ENCODE measurements at places on chromosomes 16 and 17. TPM values are rescaled to one million over a fixed set of nuclear protein-coding genes. Genes with fewer than 3 reads are reported as not detected.

The ASPA gene
- total RNA-seq = 0.55 TPM

The ENO3 gene
- total RNA-seq = 2.4 TPM

The HSD17B1 gene
- total RNA-seq = 1.3 TPM

The UBE2O gene
- total RNA-seq = 10.4 TPM

The HBQ1 gene
- total RNA-seq = not detected

The PMP22 gene
- total RNA-seq = 5.8 TPM

The TSNAXIP1 gene
- 0.89 TPM for total RNA-seq

The OSBPL7 gene
- total RNA-seq = 9.8 TPM

- no peak for DNase-seq
These were observed 121.9 kb downstream of the DNAH3 start for GRCh38 chr16:21028728-21029127.

- no peak for DNase-seq
These were observed 666.2 kb downstream of the TOX3 start for GRCh38 chr16:51880776-51881175.

DNA sequence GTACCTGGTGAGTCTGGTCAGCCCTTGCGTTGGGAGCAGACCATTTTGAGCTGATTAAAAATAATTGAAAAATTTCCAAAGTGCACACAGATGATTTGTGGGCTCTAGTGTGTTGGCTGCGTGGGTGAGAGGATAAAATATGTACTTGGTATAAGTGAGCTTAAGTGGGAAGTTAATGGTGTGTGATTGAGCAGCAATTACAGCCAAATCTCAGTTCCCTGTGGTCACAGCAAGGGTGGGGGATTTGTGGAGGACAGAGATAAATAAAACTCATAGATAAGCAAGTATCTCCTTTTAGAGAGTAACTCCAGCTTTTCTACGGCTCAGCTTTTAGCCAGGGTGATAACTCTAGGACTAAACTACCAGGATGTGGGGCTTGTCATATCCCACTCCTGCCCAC lies 390.4 kb downstream of the UTP18 start:
- no peak for DNase-seq

GRCh38 chr16:23516366-23517137 lies 6.3 kb upstream of the GGA2 start:
- DNase-seq = no peak

- peak; percentile 98 for DNase-seq
These were observed at the start of gene PPL for GRCh38 chr16:4936991-4937781. Gene PPL, minus strand, starts transcription at chr16:4937148. Its CDS starts 103 bp downstream, at chr16:4937045.

GRCh38 chr17:17348872-17349723 lies 45.9 kb downstream of the NT5M start:
- peak; percentile 31 for DNase-seq

- peak; percentile 82 for DNase-seq
These were observed at the start of gene COG4 for GRCh38 chr16:70523076-70523742. Gene COG4, minus strand, starts transcription at chr16:70523554. Its CDS starts 11 bp downstream, at chr16:70523543.

GRCh38 chr16:64269756-64270155 lies 852.1 kb downstream of the CDH11 start:
- no peak for DNase-seq

- no peak for DNase-seq
These were observed 50.8 kb downstream of the SOCS1 start for GRCh38 chr16:11205065-11205699.

DNA sequence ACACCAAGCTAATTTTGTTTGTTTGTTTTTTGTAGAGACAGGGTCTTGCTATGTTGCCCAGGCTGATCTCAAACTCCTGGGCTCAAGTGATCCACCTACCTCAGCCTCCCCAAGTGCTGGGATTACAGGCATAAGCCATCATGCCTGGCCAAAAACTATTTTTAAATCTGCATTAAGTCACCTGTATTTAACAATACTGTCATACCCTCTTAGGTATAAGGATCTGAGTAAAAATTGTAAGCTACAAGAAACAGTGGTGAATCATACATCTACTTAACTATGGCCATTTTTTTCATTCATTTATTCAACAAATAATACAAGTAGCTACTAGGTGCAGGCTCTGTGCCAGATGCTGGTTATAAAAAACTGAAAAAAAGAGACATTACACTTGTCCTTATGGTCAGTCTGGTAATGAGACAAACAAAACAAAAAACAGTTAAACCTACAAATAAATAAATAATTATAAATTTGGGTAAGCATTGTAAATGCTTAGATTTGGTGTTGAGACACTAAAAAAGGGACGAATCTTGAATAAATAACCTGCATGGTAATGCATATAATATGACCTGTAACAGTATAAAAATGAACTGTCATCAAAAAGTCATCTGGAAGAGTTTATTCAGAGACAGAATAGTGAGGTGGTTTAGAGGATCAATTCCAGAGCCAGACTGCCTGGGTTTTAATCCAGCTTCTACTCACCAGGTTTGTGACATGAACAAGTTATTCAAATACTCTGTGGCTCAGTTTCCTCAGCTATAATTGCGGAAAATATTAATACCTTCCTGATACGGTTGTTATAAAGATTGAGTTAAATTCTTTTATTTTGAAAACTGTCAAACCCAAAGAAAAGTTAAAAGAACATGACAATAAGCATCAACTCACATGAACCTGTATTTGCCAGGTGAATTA lies 26.8 kb downstream of the BRIP1 start:
- DNase-seq = no peak

- DNase-seq = no peak
These were observed 2.5 kb downstream of the ITGAD start for GRCh38 chr16:31395647-31396046.

GRCh38 chr16:5615868-5616642 lies 518.5 kb upstream of the EEF2KMT start:
- DNase-seq = peak; percentile 58

DNA sequence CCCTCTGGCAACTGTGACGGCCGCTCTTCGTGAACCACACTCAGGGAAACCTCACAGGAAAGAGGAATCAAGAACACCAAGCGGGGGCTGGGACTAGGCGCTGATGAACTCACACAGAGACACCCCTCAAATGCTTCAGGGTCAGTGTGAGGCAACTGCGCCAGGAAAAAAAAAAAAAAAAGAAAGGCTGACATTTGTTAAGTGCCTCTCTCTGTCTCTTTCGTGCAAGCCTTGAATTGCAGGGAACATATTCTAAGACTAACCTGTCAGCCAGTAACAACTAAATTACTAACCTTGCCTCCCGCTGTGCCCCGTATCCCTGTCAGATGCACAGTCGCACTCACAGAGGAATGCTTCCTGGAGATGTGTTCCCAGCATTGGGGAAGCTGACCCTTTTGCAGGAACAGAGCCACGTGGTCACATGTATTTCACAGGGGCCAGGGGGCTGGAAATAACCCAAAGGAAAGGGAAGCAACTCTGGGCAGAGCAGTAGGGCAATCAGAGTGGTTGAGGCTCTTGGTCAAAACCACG lies 247.8 kb downstream of the XYLT1 start:
- DNase-seq = no peak

DNA sequence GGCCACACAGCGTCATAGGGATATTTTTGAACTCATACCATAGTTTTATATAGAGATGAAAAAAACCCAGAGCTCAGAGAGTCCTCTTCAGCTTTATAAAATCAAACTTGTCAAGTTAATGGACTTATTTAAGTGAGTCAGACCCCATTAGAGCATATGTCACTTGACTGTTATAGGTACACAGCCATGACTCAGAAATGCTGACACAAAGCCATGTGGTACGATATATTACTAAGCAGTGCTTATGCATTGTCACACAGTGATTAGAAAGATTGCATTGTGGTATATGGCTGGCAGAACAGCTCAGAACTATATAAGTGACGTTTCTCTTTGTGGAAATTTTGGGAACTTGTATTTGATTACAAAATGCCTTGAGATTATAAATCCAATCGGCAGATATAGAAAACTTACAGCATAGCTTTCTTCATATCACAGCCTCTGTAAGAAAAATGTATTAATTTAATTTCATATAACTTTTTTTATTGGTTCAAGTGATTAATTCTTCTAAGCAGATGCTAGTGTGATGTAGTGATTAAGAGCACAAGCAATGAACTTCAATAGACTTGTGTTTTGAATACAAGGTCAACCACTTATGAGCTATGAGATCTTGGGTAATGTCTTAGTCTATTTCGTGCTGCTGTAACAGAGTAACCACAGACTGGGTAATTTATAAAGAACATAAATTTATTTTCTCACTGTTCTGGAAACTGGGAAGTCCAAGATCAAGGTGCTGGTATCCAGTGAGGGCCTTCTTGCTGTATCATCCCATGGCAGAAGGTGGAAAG lies 25.8 kb upstream of the GINS3 start:
- no peak for DNase-seq

GRCh38 chr16:46748775-46749705 lies 896 bp upstream of the MYLK3 start:
- DNase-seq = no peak

DNA sequence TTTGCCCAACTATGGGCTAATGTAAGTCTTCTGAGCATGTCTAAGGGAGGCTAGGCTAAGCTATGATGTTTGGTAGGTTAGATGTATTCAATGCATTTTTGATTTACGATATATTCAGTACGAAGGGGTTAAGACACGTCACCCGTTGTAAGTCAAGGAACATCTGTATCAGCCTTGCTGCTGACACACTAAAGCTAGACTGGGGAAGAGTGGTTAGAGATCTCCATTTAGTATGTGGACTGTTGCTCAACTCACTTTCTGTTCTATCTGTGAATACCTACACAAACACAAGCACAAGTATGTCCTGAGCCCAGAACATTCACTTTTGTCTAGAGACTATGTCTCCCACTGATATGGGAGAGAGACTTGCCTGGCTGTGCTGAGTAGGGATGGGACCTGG lies 71.5 kb downstream of the VMP1 start:
- no peak for DNase-seq

GRCh38 chr16:72036098-72036497 lies 18.2 kb upstream of the HP start:
- DNase-seq = no peak

DNA sequence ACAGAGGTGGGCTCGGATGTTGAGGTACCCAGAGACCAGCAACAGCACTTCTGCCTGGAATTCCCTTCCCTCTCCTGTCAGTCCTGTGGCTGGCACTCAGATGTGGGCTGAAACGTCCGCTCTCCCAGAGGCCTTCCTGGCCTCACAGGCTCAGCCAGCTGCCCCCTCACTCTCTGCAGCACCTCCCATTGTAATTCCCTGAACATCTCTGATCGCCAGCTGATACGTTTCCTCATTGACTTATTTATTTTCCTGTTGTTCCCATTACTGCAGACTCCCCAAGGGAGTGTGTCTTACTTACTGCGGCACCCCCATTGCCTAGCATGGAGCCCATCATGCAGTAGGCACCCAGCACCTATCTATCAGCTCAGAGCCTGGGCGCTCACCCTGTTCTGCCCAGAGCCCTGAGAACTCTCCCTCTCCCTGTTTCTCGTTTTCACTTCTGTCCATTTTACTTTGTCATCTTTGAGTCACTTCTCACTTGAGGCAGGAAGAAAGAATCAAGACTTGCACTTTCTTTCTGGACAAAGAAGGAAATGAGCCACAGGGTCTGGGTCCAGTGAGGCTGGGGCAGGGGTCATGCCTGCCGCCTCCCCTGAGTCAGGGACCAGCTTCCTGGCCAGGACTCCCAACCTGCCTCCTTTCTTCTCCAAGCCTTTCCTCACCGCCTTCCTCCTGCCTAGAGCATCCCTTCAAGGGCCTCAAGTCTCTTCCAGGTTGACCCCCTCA lies 10.2 kb downstream of the CDH5 start:
- DNase-seq = no peak

DNA sequence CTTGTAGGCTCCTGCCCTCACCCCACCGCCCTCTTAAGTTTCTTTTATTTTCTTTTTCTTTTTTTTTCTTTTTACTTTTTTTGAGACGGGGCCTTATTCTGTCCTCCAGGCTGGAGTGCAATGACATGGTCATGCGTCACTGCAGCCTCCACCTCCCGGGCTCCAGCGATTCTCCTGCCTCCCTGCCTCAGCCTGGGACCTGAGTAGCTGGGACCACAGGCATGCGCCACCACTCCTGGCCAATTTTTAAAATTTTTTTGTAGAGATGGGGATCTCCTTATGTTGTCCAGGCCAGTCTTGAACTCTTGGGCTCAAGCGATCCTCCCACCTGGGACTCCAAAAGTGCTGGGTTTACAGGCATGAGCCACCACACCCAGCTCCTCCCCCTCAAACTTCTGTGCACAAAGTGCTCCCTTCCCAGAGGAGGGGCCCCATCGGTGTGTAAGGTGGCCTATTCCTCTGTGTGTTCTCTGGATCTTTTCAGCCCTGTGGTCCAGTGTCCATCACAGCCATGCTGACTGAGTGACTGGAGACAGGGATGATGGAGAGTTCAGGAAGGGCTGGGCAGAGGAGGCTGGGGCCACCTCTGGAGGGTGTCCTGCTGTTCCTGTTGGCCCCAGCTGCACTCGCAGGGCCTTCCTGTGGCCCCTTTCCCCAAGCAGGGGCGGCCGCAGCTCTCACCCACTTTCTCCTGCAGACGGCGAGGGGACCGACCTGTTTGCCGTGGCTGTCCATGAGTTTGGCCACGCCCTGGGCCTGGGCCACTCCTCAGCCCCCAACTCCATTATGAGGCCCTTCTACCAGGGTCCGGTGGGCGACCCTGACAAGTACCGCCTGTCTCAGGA lies 8.9 kb upstream of the IL32 start:
- DNase-seq = no peak

DNA sequence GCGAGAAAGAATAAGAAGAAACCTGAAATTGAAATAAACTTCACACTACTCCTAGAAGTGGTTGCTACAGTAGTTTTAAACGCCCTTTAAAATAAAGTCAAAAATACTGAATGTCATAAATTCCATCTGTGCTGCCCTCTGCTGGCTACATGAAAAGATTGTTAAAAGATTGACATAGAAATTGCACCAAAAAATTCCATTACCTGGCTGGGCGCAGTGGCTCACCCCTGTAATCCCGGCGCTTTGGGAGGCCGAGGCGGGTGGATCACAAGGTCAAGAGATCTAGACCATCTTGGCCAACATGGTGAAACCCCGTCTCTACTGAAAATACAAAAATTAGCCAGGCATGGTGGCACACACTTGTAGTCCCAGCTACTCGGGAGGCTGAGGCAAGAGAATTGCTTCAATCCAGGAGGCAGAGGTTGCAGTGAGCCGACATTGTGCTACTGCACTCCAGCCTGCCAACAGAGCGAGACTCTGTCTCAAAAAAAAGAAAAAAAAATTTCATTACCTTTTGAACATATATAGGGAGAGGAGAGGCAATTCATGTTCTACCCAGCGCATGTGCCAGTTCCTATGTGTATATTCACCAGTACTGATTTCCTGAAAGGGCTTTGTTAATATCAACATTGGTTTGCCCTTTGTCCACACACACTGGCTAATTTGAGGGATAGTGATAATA lies 36.5 kb downstream of the CYTH1 start:
- no peak for DNase-seq

GRCh38 chr17:8386841-8387240 lies 3.8 kb upstream of the RPL26 start:
- DNase-seq = no peak

GRCh38 chr17:78353834-78354233 lies 6.0 kb downstream of the SOCS3 start:
- no peak for DNase-seq

- DNase-seq = no peak
These were observed 4.9 kb downstream of the IRX6 start for GRCh38 chr16:55328611-55329569.

DNA sequence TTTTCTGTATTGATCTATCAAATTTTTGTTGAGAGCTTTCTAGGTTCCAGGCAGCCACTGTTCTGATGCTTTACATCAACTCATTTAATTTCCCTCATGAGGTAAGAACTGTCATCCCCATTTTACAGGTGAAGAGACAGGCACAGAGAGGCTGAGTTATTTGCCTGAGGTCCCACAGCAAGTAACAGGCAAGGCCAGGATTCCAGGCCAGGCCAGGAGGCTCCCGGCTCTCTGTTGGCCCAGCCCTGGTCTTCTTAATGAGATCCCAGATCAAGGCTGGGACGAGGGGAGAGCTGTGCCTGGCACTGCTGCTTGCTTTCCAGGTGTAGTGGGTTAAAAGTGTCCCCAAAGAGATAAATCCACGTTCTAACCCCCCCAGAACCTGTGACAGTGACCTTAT lies 22.4 kb upstream of the RMI2 start:
- no peak for DNase-seq

All from pancreas (tissue), 10 donors.